M059J (cell line): ENCODE measurements at places on chromosomes 7 and 10. TPM values are rescaled to one million over a fixed set of nuclear protein-coding genes. Genes with fewer than 3 reads are reported as not detected.

Gene SEMA3D
- 8.1 and 9.2 TPM in 2 replicates for total RNA-seq

Gene ANXA8L1
- total RNA-seq, result 0.37 and 2.9 TPM in 2 replicates

Gene INA
- not detected in 2 replicates for total RNA-seq

DNA sequence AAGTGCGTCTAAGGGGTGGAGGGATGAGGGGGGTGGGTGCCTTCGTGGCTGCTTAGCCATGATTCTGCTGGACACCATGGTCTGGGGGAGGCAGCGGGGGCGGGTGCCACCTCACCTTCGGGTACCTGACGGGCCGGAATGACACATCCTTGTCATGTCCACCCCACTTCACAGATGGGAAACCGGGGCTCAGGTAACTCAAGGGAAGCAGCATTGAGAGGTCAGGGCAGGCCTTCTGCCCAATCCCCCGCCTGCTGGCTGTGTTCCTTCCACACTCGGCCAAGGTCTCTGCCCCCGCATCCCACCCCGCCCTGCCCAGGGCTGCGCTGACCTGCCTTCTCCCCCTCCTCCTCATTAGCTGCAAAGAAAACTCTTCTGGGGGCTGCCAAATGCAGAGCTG lies 598.0 kb downstream of the PTPRN2 start:
- no peak for DNase-seq

DNA sequence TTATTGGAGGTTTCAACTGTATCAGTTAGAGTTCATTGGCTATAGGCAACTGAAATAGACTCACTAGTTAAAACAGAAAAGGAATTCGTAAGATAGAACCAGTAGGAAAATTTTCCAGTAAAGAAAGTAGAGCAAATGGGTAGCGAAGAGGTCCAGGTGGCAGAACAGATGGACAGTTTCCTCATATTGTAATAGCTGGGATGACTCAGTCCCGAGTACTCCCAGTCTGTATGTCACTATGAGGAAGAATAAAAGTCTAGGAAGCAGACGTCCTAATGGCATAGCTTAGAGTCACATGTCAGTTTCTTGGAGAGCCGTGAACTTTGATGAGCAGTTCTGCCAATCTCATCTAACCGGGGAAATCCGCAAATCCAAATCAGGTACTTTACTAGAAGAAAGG lies 95.3 kb downstream of the RNF32 start:
- DNase-seq, result no peak

DNA sequence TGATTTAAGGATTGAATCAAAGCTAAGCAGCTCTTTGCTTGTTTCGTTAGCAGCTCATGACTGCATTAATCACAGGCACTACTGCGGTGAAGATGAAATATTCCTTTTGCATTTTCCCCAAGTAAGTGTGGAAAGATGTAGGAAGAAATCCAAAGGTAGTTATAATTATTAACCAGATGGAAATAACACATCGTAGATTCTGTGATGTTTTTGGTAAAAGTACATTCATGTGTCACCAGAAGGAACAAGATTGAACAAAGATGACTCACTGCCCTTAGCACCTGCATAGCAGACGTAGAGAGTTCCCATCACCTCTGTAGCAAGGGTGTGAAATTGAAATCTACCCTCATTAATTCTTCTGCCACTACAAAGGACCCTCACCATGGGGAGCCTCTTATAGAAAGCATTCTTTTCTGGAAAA lies 37.1 kb downstream of the SMURF1 start:
- DNase-seq, result peak; percentile 36

DNA sequence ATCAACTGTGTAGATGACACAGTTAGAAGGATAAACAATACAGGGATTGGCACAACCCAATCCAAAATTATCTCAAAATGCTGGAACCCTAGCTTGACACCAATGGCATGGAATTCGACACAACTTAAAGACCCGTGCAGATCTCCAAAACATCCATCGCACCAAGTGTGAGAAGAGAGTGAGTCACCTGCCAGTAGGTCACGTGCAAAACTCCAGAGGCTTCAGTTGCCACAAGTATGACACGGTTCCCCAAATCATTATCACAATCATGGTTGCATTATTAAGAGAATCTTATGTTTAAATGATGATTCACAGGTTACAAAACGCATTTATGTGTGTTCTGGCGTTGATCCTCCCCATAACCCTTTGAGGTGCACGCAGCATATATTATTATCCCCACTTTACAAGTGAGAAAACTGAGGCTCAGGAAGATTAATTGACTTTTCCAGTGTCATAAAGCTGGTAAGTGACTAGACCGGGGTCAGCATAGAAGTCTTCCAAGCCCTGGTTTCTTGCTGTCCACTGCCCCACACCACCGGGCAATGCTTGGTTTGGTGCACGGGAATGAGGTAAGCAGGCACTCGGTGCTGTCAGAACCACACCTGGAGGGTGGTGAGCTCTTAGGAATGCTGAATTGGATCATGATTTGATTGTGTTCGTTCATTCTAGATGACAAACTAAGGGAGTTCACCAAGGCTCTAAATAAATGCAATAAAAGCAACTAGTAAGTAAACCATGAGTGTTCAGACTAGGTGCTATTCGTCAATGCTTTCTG lies 23.6 kb upstream of the STK17A start:
- DNase-seq, result peak; percentile 63

Gene ABCB1
- total RNA-seq, result 5.3 and 5.6 TPM in 2 replicates

Gene FAM180A
- total RNA-seq, result 1.9 and 3.4 TPM in 2 replicates

Gene SLC16A12
- total RNA-seq, result 0.32 and 1.0 TPM in 2 replicates

DNA sequence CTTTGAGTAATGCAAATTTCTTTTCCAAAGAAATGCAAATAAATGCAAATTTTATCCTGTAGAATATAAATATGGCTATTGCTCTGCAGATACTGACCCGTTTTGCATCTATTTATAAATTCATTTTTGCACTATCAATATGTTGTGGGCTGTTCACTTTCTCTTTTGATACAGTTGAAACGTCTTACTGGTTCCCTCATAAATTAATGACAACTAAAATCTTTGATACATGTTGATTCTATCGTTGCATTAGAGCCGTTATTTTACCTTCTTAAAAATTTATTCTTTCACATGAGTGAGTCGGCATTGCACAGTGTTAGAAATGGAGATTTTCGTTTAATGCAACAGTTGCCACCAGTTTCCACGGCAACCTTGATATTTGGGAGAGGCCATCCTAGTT lies 689.3 kb upstream of the FOXK1 start:
- DNase-seq, result no peak

DNA sequence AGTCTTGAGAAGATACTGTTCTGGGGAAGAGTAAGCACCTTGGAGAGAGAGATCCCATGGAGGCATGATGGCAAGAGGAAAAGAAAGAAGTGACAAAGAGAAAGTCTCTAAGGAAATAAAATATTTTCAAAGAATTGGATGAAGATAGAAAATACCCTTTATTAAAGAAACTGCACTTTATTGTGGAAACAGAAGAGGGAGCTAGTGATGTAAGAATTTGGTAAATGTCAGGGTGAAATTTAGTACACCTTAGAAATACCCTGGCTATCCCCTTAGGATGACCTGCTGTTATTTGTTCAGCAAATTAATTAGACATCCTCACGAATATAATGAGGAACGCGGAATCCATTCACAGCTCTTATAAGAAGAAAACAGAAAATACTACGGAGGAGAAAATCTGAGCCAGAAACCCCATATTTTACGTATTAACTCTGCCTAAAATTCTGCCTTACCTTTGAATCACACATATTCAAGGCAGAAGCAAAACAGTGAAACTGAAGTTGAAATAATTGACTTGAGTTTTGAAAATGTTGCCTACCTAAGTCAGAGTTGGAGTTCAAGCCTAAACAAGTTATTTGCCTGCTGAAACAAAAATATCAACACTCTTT lies 90.7 kb downstream of the TFPI2 start:
- DNase-seq, result peak; percentile 23
